ENCODE measurements at places on chromosomes 7 and 10.

- DNase-seq, result no peak
Observed at GRCh38 chr7:135349746-135350145, 116.1 kb downstream of the STRA8 start.

- DNase-seq, result no peak
Observed at GRCh38 chr7:80768756-80769155, 130.3 kb downstream of the CD36 start.

DNA sequence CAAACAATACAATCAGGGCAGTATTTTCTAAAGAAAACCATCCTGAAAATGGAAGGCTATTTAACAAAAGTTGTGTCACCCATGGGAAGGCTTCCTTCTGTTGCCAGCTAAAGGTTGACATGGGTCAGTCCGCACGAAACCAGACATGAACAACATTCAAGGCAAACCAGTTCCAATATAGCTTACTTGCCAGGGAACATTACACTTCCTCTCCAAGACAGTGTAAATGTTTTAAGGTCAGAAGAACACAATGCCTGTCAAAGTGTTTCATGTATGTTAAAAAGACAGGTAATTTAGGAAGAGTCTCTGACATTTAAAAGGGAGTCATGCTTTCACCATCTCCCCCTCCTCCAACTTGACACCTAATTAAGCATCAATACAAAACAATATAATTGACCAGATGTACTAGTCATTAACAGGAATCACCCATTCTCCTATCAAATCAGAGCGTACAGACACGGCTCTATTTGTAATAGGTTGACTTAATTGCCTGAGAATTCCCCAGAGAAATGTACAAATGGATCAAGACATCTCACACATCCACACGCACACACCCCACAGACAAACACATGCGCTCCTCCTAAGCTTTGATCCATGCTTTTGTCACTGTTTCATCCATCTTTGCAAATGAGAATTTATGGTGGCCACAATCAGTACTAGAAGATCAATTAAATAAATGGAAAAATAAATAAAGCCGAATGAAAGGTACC, 69.5 kb downstream of the CACNA2D1 start:
- no peak for DNase-seq

DNA sequence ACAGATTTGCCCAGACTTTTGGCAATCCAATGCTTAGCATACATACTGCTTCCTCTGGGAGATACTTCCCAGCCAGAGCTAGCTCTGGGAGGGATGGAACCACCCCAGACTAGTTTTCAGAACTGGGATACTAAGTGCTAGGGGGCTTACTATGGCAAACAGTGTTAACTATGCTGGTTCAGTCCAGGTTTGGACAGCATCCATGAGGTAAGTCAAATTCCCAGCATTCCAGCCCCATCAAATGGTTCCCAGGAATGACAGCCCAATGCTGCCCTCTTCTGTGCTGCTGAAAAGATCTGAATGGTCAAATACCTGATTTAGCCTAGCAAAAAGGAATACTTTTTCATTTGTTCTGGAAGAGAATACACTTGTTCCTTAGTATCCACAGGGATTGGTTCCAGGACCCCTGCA, 141.7 kb upstream of the CCDC6 start:
- no peak for DNase-seq

DNA sequence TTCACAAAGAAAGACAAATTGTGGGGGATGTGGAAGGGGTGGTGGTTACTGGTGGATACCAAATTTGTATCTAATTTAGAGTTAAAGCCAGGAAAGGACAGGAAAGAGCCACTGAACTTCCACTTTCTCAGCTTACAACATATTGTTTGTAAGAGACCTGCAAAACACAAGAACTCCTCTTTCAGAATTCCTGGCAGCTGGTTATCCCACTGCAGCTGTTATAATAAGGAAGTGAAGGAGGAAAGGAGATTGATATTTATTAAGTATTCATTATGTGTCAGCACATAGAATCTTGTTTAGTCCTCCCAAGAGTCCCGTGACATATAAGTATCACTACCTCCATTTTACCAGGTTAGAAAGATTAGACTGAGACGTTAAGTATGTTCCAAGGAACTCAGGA, 481.7 kb downstream of the PHTF2 start:
- DNase-seq, result no peak

- DNase-seq, result no peak
Observed at GRCh38 chr7:24617957-24618616, 44.8 kb downstream of the PALS2 start.

DNA sequence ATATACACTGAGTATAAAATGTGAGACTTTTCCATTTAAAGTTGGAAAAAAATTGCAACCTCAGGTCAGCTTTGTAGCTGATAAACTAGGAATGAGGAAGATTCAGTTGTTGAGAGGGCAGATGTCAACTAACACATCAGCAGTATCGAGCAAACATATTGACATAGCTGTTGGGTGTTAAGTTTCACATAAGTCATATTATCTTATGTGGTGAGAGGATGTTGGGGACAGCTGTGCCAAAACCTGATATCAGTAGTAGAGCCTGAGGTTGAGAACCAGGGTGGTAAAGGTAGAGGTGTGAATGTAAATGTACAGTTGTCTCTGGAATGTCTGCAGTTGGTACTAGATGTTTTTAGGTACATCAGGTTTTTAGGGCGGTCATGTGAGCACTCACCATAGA, 5.0 kb downstream of the ZRANB1 start:
- no peak for DNase-seq

DNA sequence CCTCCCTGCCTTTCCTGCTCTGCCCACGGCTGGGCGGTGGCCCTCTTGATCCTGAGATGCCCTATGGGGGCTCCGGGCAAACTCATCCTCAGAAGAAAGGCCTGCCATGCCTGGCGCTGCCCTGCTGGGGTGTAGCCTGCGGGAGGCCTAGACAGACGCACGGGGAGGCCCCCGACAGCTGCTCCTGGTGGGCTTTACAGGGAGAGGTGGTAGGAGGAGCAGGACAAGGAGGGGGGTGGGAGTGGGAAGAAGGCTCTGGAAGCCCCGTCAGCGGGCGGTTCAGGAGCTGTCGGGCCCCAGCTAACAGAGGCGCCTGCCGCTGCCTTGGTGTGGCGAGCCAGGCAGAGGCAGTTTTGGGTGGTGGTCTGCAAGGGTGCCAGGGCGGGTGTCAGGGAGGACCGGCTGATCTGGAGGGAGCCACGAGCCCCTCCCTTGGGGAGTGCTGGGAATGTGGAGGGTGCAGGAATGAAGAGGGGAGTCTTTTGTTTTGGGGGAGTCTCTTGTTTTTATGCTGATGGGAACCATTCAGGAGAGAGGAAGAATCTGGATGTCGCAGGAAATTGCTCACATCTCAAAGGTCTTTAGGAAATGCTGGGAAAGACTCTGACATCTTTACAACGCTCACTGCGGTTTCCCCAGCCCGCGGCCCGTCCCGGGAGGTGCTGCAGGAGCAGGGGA, 63.5 kb downstream of the CFAP46 start:
- no peak for DNase-seq

- DNase-seq, result no peak
Observed at GRCh38 chr7:164882-165660, 27.3 kb upstream of the FAM20C start.

DNA sequence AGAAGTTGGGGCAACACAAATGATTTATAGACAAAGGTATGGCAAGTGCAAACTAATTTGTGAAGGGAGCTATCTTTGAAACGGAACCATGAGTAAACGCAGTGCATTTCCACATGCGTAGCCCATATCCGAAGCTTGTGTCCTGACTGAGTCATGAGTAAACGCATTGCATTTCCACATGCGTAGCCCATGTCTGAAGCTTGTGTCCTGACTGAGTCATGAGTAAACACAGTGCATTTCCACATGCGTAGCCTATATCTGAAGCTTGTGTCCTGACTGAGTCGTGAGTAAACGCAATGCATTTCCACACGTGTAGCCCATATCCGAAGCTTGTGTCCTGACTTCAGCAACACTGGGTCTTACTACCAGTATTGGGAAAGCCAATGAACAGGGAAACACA, 95.0 kb downstream of the CELF2 start:
- DNase-seq, result no peak

Measured in AML-193 (cell line).